ENCODE measurements at places on chromosomes 4 and X.

DNA sequence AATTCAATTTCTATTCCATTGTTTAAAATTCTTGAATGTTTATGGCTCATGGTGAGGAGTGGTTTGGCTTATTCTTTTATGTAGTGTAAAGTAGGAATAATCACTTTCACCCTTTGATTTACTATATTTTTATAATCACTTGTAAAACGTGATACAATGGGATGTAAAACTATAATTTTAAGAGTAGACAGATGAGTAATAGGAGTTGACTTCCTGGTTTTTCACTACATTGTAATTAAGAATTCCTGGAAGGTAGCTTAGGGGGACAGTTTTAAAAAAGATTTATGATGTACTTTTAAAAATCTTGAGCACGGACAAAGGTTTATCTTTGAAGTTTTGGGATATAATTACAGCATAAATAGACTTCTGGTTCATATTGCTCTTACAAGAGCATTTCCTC lies 65.3 kb downstream of the PDGFC start:
- no peak for DNase-seq

GRCh38 chrX:23783589-23784469 lies 856 bp downstream of the SAT1 start:
- peak; percentile 39 for DNase-seq

GRCh38 chr4:212438-213188 lies 88.3 kb downstream of the ZNF718 start:
- no peak for DNase-seq

DNA sequence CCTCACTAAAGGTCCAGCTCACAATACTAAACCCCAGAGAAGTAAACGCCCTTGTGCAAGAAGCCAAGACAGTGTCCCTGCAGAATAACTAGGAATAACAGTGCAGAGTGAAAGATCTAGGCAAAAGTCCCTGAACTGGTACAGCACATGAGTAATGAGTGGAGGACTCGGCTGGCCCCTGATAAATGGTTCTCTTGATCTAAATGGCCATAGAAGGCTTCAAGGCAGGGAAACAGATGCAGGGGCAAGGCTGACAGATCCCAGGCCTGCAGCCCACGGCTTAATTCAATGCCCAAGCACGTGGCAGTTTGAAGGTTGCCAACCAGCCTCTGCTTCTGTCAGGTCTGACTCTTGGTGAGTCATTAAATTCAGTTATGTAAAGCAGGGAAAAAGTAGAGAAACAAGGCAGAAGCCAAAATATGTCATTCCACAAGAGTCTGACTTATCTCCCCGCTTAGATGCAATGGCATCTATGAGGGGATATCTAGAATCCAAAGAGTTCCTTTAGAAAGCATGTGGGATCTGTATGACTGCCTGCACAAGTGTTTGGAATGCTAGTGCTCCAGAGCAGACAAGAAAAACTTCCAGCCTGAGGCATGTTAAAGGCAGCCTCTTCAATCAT lies 121.3 kb downstream of the PRDM5 start:
- DNase-seq, result no peak

GRCh38 chr4:126221717-126222340 lies 907.1 kb downstream of the FAT4 start:
- DNase-seq, result no peak

DNA sequence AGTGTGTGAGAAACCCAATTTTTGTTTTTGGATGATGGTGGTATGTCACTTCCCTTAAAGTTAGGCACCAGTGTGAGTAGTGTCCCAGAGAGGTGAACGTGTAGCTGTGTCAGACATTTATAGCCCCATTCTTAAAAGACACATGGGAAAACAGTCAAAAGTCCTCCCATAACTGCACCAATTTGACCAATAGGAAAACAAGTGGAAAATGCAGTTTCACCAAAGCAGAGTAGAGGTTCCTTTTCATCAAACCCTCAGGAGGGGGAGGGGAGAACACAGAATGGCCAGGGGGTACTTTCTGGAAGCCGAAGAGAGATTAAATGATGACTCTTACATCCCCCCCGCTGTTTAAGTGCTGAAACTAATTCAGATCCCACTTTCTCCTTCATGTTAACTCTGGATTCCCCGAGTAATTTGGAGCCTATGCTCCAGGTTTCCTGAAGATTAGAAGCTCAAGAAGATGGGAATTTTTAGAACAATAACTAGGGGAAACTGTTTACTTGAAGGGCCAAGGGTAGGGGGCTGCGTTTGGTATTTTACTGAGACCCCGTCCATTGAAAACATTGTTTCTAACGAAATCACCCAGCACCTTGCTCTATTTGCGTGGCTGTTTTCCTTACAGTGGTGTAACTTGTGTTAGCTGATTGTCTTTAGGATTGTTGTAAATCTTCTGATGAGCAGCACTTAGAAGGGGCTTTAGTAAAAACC lies 2.1 kb upstream of the LEF1 start:
- no peak for DNase-seq

DNA sequence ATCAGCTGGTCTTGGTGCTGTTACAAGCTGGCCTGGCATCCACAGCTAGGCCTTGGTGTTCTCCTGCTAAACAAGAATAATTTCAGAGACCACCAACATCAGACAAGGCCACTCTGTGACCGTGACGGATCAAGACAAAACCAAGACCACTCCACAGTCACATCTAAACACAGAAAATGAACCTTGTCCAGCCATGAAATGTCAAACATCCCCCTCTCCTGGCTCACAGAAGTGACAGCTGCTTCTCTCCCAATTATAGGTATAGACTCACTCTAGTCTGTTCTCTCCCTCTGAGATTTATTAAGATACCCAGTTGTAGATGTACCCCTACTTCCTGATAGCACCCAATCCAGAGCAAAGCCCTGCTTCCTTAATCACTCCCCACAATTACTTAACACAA lies 40.4 kb downstream of the EFHC2 start:
- no peak for DNase-seq

DNA sequence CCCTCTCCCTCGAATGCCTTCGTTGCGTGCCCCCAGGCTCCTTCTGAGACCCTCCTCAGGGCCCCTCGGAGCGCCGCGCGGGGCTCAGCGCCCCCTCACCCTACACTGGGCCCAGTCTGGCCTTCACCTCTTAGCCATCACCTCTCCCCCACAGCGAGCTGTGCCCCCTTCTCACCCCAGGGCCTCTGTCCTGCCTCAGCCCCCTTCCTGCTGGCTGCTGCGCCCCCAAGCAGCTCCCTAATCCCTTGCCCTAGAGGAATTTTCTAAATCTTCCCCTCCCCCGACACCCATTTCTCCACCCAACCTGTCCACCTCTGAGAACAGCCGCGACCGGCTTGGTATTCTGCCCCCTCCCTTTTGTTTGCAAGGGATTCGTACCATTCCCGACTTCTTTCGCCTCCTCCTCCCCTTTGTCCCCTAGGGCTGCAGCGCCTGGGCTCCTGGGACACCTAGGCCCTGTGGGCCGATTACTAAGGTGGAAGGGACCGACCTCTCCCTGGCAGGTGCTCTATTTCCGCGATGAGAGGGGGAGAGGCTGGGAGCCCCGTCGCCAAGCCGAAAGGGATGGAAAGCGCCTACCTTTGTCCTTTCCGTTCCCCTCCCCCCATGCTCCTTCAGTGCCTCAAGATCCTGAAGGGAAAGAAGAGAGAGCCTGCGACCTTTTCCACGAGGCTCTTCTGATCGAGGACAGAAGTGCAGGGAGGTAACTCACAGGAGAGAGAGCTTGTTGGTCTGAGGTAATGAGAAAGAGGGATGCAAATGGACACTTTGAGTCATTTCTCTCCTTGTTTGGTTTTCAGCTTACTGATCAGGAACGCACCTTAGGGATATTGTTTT lies 10.9 kb downstream of the DLG3 start:
- no peak for DNase-seq

DNA sequence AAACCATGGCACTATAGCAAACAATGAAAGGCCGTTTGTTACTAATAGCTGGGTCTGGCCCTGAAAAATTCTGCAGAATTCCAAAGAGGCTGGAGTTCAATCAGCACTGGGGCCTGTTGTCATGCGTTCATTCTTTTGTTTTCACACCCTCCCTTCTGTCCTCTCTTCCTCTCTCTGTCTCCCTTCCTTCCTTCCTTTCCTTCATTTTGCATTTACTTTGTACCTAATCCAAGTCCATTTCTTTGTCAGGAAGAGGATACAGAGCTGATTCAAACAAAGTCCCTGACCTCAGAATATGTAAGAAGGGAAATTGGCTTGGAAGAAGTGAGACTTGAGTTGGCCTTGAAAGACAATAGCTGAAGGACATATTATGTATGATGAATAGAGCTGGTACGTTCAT lies 119.6 kb upstream of the LDB2 start:
- DNase-seq, result no peak

- DNase-seq, result no peak
Measured at GRCh38 chr4:90852237-90852636, 725.0 kb downstream of the CCSER1 start.

Measured in inflammatory macrophage treated with lipopolysaccharide for 4 hours (primary cell).